MM.1S (cell line): ENCODE measurements at places on chromosomes 1 and 21.
A peak's percentile ranks its signal among the peaks of the same experiment; 100 is the strongest.

- DNase-seq, result no peak
These were observed 26.1 kb downstream of the SYF2 start for GRCh38 chr1:25206201-25206600.

DNA sequence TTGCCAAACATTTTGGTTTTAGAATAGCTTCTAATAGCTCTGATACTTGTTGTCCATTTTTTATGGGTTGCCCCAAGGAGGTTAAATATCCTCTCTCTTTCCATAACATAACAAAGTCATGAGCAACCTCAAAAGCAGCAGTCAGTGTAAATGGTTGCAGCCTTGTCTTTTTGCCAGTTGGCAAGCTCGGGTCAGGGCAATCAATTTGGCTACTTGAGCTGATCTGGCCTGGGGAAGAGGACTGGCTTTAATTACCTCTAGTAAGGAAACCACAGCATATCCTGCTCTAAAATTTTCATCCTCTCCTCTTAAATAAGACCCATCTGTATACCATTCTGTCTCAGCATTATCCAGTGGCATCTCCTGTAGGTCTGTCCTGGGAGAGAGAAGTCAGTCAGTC, 21.2 kb upstream of the FMO4 start:
- DNase-seq, result no peak

GRCh38 chr1:27130798-27131197, 24.1 kb downstream of the SLC9A1 start:
- DNase-seq, result no peak

DNA sequence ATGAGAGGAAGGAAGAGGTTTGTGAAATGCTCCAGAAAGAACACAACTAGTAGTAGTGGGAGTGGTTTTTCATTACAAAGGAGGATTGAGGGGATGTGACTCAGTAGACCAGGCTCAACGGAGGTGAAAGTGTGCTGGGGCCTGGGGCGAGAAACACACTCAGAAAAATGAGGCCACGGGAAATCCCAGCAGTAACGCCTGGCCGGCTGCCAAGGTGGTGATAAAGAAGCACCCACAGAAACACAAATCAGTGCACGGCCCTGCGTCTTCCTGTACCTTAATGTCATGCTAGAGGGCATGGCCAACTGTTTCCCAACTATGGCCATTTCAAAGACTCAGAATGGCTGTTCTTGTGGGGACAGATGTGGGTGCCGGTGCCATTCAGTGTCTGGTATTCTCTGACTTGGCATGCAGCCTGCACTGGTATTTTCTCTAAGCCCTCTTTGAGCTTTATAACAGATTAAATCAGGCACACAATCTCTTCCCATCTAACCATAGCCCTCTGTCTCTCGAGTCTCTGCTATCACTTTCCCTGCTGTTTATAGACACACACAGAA, 38.2 kb downstream of the URB2 start:
- DNase-seq, result no peak

DNA sequence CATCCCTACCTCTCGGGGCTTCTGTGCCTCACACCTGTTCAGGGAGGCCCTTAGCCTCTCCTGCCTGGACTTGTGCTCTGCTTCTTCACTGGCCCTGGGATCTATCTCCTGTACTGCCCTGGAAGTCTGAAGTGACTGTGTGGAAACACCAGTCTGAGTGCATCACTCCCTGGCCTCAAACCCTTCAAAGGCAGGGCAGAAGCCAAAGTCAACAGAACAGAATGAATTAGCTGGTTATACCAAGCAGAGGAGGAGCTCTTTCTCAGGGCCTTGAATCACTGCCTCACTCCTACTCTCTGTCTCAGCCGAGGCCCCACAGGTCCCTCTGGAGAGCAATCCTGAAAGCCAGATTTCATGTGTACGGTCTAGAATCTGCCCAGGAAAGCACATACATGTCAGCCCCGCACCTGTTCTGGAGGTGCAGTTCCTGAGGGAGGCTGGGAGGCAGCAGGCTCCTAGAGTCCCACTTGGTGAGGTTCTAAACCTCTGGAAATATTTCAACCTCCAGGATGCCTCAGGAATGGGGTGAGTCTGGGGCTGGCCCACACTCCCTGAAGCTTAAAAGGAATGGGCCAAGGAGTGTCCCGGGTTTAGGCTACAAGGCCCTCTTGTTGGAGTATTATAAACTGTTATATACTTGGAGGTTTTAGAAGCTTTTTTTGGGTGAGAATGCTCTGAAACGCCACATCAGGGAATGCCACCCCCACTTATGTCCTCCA, 98.3 kb downstream of the ABCA4 start:
- no peak for DNase-seq

DNA sequence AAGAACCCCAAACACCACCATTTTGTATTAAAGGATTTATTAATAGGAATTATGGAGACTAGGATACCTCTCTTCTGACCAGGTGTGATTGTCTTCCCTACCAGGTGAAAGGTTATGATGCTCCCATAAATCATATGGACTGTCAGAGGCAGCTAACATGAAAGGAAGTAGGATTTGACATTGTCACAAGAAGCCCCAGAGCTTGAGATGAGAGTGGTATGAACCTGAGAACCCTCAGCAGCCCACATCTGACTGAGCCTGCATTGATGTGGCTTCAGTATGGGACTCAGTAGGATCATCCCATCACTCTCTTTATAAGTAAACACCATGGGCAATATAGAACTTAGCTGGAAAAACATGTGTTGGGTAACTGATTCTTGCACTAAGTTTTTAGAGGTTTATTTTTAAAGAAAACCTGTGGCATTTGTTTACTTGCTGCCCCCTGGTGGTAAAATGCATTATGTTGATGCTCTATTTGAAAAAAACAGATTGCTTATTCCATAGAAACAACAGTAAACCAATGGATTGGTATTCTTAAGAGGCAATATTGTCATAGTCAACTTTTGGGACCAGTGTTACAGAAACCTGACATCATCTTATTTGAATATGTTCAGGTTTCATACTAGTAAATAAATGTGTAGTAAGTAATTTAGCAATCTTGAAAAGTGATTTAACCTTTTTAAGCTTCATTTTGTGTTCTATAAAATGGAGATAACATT, 16.6 kb upstream of the CACYBP start:
- peak; percentile 81 for DNase-seq

- DNase-seq, result peak; percentile 19
These were observed 197.6 kb upstream of the DMRTA2 start for GRCh38 chr1:50620680-50621329.

DNA sequence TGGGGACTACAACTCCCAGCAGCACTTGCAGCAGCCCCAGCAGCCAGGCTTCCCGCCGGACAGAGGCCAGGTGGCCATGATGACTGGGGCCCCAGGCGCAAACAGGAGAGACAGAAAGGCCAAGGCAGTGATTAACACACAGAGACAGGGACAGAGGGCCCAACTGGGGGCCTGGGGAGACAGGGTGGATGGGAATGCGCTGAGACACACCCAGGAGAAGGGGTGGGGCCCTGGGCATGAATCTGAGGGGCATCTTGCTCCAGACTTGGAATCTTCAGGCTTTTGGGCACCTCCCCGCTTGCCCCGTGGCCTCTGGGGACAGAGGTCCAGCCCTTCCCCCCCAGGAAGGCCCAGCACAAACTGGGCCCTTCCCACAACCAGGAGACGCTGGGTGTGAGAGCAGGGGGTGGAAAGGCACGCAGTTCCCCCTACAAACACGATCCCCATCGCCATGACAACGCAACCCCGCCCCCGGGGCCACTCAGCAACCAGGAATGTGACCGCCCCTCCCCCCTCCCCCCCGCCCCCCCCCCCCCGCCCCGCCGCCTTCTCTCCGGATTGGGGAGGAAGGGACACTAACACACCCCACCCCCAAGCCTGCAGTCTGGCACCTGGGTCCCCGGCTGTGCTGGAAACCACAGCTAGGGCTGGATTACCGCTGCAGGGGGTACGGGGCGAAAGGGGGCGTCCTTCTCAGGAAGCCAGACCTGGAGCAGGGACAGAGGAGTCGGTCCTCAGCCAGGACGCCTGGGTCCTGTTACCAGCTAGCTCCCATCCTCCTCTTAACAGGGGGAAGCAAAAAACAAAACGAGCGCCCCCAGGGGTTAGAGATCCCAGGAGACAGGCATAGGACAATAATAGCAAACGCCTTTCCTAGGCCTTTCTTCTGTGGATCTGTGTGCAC, 4.5 kb downstream of the HDGF start:
- DNase-seq, result no peak

DNA sequence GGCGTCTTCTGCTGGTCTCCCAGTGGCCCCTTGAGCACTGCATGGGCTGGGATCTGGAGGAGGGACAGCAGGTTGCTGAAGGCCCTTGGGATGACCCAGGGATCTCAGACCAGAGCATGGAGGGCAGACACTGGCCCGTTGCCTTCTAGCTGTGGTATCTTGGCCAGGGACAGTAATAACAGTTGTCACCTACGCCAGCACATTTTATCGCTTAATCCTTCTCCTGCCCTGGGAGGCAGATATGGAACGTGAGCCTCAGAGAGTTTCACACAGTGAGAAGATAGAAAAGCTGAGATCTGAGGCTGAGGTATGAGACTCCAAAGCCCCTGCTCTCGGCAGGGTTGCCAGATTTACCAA, 40.1 kb upstream of the RD3 start:
- no peak for DNase-seq

GRCh38 chr1:85223334-85223733, 22.5 kb upstream of the SYDE2 start:
- no peak for DNase-seq

DNA sequence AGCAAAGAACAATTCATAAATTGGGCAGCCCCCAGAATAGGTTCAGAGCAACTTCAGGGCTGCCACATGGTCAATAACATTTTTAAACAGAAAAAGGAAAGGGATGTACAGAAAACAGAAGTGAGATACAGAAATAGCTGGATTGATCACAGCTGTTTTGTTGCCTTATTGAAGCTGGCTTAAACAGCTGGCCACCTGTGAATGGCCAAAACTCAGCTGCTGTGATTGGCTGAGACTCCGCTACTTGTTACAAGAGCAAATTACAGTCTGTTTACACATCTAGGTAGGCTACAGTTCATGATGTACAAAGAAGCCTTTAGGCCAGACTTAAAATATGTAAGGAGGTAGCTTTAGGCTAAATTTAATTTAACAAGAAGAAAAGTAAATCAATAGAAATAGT, 11.6 kb upstream of the IFNAR1 start:
- DNase-seq, result peak; percentile 66

- no peak for DNase-seq
These were observed 39.1 kb downstream of the KCNJ6 start for GRCh38 chr21:37877171-37877570.

DNA sequence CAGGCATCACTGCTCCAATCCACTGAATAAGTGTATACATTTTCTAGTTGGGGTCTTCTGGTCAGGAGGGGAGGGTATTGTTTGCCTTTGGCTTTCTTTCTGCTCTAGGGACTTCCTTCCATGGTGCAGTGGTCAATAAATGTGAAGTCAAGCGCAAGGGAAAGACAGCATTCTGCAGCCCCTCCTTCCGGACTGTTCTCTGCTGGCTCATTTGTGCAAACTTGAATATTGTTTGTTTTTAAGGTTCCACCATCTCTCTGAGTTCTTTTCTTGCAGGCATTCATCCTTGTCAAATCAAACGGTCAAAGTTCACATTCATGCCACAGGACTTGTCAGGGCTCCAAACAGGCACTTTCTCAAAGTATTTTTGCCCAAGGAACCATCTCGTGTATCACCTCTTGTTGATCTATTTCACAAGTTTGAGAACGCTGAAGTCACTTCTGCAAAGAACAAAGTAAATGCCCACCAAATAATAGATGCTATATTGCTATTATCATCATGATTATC, 205.6 kb upstream of the KAZN start:
- DNase-seq, result no peak

- DNase-seq, result no peak
These were observed 15.6 kb downstream of the SSX2IP start for GRCh38 chr1:84674705-84675104.

DNA sequence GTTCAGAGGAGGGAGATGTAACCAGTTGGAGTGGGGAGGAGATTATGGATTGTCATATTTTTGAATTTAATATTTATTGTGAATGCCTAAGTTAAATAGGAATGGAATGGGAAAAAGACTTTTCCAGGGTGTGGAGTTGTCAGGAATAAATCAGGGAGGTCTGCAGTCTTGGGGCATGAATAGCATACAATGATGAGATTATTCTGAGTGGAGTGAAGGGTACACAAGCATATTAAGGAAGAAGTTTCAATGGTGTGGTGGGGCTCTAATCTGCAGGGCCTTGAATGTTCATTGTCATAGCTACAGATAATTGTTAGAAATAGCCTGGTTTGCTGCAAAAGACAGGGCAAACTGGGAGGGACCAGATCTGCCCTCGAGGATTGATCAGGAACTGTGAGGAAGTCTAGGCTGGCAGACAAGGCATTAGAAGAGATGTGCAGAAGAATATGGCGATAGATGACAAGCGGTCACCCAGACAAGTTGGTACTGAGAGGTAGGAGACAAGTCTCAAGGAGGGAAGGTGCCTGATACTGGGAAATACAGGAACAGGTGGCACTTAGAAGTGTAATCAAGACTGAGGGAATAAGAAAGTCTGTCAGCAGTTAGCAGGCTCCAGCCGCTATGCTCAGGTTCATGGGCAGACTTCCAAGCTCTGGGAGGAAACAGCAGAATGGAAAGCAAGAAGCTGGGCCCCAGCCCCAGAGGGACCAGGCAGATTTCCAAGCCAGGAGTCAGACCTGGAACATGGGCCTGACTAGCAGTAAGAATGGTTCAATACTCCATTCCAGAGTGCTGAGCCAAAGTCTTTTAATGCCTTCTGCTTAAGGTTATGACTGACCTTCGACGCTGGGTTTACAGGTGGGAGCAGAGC, 20.9 kb upstream of the RGL1 start:
- no peak for DNase-seq

- DNase-seq, result no peak
These were observed 165.3 kb downstream of the PGBD5 start for GRCh38 chr1:230260831-230261230.

- no peak for DNase-seq
These were observed 82.8 kb downstream of the PRDM2 start for GRCh38 chr1:13782634-13783360.

GRCh38 chr21:25888711-25889110, 153.9 kb downstream of the GABPA start:
- no peak for DNase-seq

DNA sequence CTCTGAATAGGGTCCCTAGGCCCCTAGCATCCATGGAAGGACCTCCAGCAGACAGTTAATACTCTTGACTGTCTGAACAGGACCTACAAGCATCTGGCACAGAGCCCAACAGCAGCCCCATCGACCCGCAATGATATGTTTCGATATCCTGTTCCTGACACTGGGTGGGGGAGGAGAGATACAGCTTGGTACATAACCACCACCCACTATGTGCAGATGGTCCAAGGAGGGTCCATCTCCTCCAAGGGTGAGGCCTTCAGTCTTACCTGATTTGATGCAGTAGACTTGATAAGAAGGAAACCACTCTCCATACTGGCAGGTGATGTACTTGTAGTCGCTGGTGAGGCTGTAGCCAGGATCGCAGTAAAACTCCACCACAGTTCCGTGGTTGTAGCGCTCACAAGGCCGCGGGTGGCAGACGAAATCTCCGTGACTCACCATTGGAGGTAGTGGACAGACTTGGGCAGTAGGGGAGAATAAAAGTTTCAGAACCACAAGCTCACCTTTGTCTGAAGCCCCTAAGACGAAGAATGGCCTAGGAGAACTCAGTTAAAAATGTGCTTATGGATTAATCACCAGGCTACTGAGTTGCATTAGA, 86.0 kb upstream of the TLR5 start:
- no peak for DNase-seq
